ENCODE measurements at places on chromosomes 12 and 14.

DNA sequence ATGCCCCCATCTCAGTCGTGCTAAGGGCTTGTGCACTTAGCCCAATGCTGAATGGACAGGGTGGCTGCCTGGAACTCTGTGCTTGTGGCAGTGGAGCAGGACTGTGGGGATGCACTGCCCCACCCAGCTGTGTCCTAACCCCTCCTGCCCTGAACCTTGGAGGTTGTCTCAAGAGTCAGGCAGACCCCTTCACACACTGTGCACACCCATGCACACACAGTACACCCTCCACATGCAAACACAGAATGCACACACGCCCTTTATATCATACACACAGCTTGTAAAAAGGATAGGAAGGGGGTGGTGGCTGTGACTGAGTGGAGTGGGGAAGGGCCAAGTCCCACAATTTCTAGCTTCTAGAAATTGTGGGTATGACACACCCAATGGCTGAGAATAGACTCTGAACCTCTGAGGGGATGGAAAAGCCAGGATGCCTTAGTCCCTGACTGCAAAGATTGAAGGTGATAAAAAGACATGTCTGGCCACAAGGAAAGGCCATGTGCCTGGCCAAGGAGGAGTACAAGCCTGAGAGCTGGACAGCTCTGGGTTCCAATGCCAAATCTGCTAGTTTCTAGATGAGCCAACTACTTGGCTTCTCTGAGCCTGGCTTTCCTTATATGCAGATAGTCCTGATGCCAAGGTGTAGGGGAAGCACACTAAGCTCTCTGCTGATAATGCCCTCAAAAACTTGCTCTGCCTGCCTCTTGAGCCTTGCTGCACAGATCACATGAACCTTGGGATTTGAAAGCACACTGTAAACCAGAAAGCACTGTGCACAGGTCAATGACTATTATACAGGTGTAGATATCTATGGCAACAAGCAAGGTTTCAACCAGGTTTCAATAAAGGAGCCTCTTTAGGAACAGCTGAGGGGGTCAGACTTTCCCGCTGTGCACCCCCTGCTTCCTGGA is 8.4 kb downstream of the KRT8 start:
- H3K4me3 ChIP-seq = no peak overlapping the region
- peaks cover 22% of the 10 kb centered on the region for H3K36me3 ChIP-seq
- peak overlapping the region; percentile 96 for H3K27ac ChIP-seq
- no peaks in the 10 kb centered on the region for H3K27me3 ChIP-seq

DNA sequence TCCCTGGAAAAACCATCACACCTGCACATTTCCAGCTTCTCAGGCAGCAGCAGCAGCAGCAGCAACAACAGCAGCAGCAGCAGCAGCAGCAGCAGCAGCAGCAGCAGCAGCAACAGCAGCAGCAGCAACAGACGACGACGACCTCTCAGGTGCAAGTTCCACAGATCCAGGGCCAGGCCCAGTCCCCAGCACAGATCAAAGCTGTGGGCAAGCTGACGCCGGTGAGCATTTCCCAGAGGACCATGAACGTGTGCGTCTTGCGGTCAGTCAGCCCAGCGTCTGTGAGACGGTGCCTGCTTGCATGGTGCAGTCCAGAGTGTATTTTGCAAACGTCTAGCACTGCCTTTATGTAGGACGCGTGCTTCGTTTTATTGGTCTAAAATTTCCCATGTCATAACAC is 81.6 kb downstream of the DDX51 start:
- peak overlapping the region; percentile 63 for H3K4me3 ChIP-seq
- DNase-seq = no peak
- peaks cover 38% of the 10 kb centered on the region for H3K4me1 ChIP-seq
- H3K27ac ChIP-seq = peak overlapping the region; percentile 79
- no peaks in the 10 kb centered on the region for H3K27me3 ChIP-seq
- H3K36me3 ChIP-seq = peaks cover 52% of the 10 kb centered on the region

- no peaks in the 10 kb centered on the region for H3K4me1 ChIP-seq
- no peaks in the 10 kb centered on the region for H3K27me3 ChIP-seq
- no peak for DNase-seq
- H3K4me3 ChIP-seq = no peak overlapping the region
- H3K36me3 ChIP-seq = peaks cover 68% of the 10 kb centered on the region
Measured at GRCh38 chr12:50732591-50732990, 31.3 kb upstream of the ATF1 start.

DNA sequence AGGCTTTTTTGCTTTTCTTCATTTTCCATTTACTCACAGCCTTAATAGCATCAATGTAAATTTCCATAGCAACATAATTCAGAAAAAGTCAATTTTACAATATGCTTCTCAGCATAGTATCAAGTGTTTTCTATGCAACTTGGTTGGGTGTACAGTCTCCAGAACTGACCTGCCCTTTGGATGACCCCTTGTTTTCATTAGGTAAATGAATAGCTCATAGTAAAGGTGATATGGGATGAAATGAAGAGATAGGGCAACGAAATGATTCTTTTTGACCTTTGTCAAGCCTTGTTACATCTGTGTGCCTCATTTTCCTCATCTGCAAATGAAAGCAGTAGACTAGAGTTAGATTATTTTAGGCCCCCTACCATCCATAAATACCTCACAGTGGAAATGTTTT is 1081.0 kb downstream of the TMTC2 start:
- no peak overlapping the region for H3K27ac ChIP-seq
- H3K4me3 ChIP-seq = no peak overlapping the region
- peaks cover 7% of the 10 kb centered on the region for H3K27me3 ChIP-seq
- DNase-seq = no peak
- H3K4me1 ChIP-seq = peaks cover 32% of the 10 kb centered on the region
